ENCODE measurements at places on chromosomes 11 and 22. TPM values are rescaled to one million over a fixed set of nuclear protein-coding genes. Genes with fewer than 3 reads are reported as not detected.

The SCGB1C1 gene
- total RNA-seq, result not detected

The GRIA4 gene
- total RNA-seq, result not detected

The TMEM191B gene
- total RNA-seq, result 0.17 TPM

The APOBEC3H gene
- total RNA-seq, result not detected

The GDPD4 gene
- 0.53 TPM for total RNA-seq

The KLHL35 gene
- not detected for total RNA-seq

The ISX gene
- total RNA-seq, result not detected

The MUC6 gene
- 0.50 TPM for total RNA-seq

The MS4A15 gene
- not detected for total RNA-seq

The MAPK8IP2 gene
- 0.18 TPM for total RNA-seq

The FXYD2 gene
- total RNA-seq, result 12.1 TPM

The RIBC2 gene
- total RNA-seq, result not detected

The FGF19 gene
- total RNA-seq, result 0.18 TPM

DNA sequence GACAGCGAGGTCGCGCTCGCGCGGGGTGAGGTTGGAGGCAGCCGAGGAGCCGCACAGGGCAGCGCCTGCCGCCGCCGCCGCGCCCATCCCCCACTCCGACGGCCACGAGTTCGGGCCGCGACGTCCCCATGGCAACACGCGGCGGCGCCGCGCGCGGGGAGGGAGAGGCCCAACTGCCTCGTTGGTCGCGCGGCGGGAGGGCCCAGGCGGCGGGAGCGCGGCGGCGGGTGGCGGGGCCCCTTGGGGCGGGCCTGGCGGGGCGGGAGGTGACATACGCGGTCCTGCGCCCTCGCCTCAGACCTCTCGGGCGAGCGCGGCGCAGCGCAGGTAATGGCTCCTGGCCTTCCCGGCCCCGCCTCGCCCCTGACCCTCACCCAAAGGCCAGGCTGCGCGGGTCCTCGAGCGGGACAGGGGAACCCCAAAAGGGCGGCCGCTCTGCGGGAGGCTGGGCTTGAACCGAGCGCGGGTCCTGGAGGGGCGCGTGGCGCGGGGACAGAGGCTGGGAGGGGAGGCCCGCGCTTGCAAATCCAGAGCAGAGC lies at the start of gene DEUP1:
Gene DEUP1 (plus strand): TSS at position 297 of the 539 bp plus-strand sequence. CDS start 1,518 bp downstream, outside the sequence.
- no peak within 1 kb of the TSS for H3K27ac ChIP-seq
- no peaks in the 10 kb centered on the region for H3K27me3 ChIP-seq
- H3K4me3 ChIP-seq, result peak within 1 kb of the TSS; percentile 17
- peaks cover 5% of the 10 kb centered on the region for H3K4me1 ChIP-seq

- H3K27me3 ChIP-seq, result no peaks in the 10 kb centered on the region
- no peak for DNase-seq
- peaks cover 23% of the 10 kb centered on the region for H3K4me1 ChIP-seq
- peak overlapping the region; percentile 51 for H3K27ac ChIP-seq
These were observed 12.0 kb downstream of the TBC1D22A start for GRCh38 chr22:46774253-46774979.

- no peaks in the 10 kb centered on the region for H3K4me1 ChIP-seq
- DNase-seq, result peak; percentile 79
- no peaks in the 10 kb centered on the region for H3K36me3 ChIP-seq
- H3K4me3 ChIP-seq, result no peak overlapping the region
- no peaks in the 10 kb centered on the region for H3K27me3 ChIP-seq
- no peak overlapping the region for H3K27ac ChIP-seq
These were observed 77.9 kb upstream of the TOP3B start for GRCh38 chr22:22060200-22061084.

DNA sequence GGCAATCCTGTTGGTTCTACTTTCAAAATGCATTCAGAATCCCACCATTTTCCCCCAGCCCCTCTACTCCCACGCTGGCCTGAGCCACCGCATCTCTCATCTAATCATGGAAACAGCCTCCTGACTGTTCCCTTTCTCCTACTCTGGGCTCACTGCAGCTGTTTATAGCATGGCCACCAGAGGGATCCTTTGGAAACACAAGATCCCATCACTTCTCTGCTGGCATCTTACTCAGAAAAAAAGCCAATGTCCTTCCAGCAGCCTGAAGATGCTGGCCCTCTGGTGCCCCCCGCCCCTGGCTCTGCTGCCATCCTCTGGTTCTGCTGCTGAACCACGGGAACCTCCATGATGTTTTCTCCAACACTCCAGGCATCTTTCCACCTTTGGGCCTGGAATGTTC lies 11.1 kb downstream of the MS4A8 start:
- H3K4me3 ChIP-seq, result no peak overlapping the region
- DNase-seq, result no peak
- H3K36me3 ChIP-seq, result no peaks in the 10 kb centered on the region
- H3K4me1 ChIP-seq, result no peaks in the 10 kb centered on the region
- H3K27ac ChIP-seq, result no peak overlapping the region

GRCh38 chr11:93652679-93653078 lies 8.8 kb upstream of the CEP295 start:
- H3K36me3 ChIP-seq, result no peaks in the 10 kb centered on the region
- no peak overlapping the region for H3K4me3 ChIP-seq
- no peaks in the 10 kb centered on the region for H3K27me3 ChIP-seq
- DNase-seq, result no peak

- H3K36me3 ChIP-seq, result no peaks in the 10 kb centered on the region
- no peak overlapping the region for H3K27ac ChIP-seq
- H3K27me3 ChIP-seq, result no peaks in the 10 kb centered on the region
- no peak overlapping the region for H3K4me3 ChIP-seq
- DNase-seq, result no peak
- no peaks in the 10 kb centered on the region for H3K4me1 ChIP-seq
These were observed 61.4 kb upstream of the BMAL1 start for GRCh38 chr11:13216019-13216710.

- H3K4me3 ChIP-seq, result no peak overlapping the region
- H3K4me1 ChIP-seq, result no peaks in the 10 kb centered on the region
- DNase-seq, result no peak
- no peaks in the 10 kb centered on the region for H3K27me3 ChIP-seq
- H3K27ac ChIP-seq, result no peak overlapping the region
These were observed 65.3 kb downstream of the ARL14EP start for GRCh38 chr11:30387891-30388861.

- no peak for DNase-seq
- no peaks in the 10 kb centered on the region for H3K27me3 ChIP-seq
- no peak overlapping the region for H3K27ac ChIP-seq
These were observed 6.7 kb downstream of the TAF1D start for GRCh38 chr11:93734427-93735222.

DNA sequence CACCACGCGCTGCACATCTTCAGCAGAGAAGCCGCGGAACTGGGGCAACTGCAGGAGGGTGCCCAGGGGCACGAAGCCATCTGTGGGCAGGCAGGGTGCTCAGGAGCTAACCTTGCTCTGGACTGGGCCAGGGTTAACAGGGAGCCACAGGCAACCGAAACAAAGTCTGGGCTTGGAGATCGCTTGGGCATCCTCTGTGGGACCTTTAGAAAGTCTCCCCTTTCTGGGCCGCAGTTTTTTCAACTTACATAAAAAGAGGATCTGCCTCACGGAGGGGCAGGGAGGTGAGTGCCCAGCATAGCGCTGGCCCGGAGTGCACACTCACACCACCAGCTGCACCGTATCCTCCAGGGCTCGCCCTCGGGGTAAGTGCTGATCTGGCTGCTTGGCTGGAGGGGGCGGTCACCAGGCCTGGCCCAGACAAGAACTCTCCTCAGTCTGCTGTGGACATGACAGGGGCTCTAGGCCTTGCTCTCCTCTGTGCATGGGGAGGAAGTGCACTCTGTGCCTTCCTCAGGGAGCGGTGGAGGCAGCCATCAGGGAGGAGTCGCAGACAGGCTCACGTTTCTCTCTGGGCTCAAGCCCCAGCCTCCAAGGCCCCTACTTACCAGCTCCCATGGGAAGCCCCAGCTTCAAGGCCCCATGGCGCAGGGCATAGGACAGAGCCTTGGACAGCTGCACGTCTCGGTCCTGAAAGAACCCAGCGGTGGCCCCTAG lies 937 bp downstream of the TRPT1 start:
- DNase-seq, result no peak
- no peaks in the 10 kb centered on the region for H3K27me3 ChIP-seq
- H3K4me3 ChIP-seq, result peak overlapping the region; percentile 95
- peak overlapping the region; percentile 94 for H3K27ac ChIP-seq
- H3K36me3 ChIP-seq, result peaks cover 23% of the 10 kb centered on the region

- DNase-seq, result no peak
- no peak overlapping the region for H3K4me3 ChIP-seq
- H3K4me1 ChIP-seq, result no peaks in the 10 kb centered on the region
- no peak overlapping the region for H3K27ac ChIP-seq
- no peaks in the 10 kb centered on the region for H3K36me3 ChIP-seq
- no peaks in the 10 kb centered on the region for H3K27me3 ChIP-seq
These were observed 4.8 kb downstream of the VPS26B start for GRCh38 chr11:134229126-134229790.

DNA sequence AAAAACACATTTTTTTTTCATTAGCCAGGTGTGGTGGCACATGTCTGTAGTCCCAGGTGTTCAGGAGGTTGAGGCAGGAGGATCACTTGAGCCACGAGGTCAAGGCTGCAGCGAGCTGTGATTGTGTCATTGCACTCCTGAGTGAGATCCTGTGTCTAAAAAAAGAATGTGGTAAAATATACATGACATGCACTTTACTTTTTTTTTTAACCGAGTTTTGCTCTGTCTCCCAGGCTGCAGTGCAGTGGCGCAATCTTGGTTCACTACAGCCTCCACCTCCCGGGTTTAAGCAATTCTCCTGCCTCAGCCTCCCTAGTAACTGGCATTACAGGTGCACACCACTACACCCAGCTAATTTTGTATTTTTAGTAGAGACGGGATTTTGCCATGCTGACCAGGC lies 22.5 kb upstream of the CLDN5 start:
- DNase-seq, result no peak
- H3K27me3 ChIP-seq, result no peaks in the 10 kb centered on the region
- no peak overlapping the region for H3K27ac ChIP-seq
- H3K36me3 ChIP-seq, result no peaks in the 10 kb centered on the region
- no peaks in the 10 kb centered on the region for H3K4me1 ChIP-seq

- H3K4me1 ChIP-seq, result no peaks in the 10 kb centered on the region
- DNase-seq, result no peak
- H3K4me3 ChIP-seq, result no peak overlapping the region
- no peaks in the 10 kb centered on the region for H3K27me3 ChIP-seq
- no peaks in the 10 kb centered on the region for H3K36me3 ChIP-seq
These were observed 878.1 kb downstream of the BRD1 start for GRCh38 chr22:48949375-48950149.

DNA sequence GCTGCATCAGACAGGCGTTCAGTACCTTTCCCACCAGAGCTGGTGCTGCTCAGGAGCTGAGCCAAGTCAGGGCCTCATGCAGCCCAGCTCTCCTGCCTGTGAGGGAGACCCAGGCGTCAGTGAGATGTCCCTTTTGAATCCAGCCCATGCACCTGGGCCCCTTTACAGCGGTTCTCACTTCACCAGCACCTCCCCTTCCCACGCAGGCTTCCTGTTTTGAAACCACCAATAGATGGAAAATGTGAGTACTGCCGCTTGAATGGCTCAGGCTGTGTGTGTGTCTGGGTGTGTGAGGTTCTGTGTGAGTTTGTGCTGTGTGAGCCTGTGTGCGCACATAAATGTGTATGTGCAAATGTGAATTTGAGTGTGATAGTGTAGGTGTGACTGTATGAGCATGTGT lies 88.4 kb downstream of the UBASH3B start:
- H3K27me3 ChIP-seq, result no peaks in the 10 kb centered on the region
- H3K36me3 ChIP-seq, result no peaks in the 10 kb centered on the region
- no peak for DNase-seq
- H3K4me3 ChIP-seq, result no peak overlapping the region
- H3K27ac ChIP-seq, result no peak overlapping the region
- H3K4me1 ChIP-seq, result no peaks in the 10 kb centered on the region

GRCh38 chr11:11155962-11156815 lies 196.9 kb downstream of the CSNK2A3 start:
- H3K36me3 ChIP-seq, result no peaks in the 10 kb centered on the region
- H3K4me1 ChIP-seq, result no peaks in the 10 kb centered on the region
- no peaks in the 10 kb centered on the region for H3K27me3 ChIP-seq

GRCh38 chr11:103055221-103055890 lies 36.6 kb downstream of the DCUN1D5 start:
- H3K36me3 ChIP-seq, result peaks cover 6% of the 10 kb centered on the region
- H3K4me3 ChIP-seq, result no peak overlapping the region
- H3K4me1 ChIP-seq, result no peaks in the 10 kb centered on the region
- no peak overlapping the region for H3K27ac ChIP-seq

DNA sequence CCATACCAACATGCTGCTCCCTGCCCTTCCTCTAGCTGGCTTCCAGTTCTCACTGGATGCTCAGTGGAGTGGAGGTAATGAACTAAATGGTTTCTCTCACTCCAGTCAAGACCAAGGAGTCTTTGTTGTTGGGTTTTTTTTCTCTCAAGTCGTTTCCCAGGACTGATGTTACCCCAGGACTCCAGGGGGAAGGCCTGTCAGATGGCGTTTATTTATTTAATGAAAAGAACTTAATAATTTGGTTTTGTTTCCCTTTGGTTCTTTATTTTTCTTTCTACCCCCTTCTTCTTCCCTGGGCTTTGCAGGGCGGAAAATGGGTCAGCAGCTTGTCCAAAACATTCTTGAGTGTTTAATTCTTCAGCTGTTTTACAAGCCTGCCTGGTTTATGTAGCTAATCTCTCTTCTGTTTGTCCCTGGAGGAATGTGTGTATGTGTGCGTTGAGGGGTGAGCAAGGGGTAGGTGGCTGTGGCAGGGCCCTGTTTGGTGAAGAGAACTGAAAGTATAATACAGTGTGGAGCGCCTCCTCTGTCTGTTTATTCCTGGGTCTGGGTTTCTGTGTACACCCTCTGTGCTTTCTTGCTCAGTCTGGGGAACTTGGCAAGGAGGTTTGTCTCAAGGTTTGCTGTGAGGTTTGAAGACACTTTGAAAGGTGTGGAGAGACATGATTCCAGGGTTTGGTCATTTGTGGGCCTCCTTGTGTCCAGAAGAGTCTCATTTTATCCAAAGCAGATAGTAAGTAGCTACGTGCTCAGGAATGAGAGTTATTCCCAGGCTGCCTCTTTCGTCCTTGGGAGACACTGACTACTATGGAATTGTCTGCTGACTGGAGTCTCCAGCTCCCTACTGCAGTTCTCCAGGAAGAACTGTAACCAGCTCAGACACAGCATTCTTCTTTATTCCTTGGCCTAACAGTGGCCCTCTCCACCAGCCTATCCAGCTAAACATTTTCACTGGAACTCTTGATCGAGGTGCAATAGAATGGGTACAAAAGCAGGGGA lies 175.5 kb downstream of the ADAMTS15 start:
- DNase-seq, result no peak
- H3K27ac ChIP-seq, result no peak overlapping the region
- no peaks in the 10 kb centered on the region for H3K36me3 ChIP-seq
- H3K27me3 ChIP-seq, result no peaks in the 10 kb centered on the region
- no peak overlapping the region for H3K4me3 ChIP-seq
- H3K4me1 ChIP-seq, result no peaks in the 10 kb centered on the region

DNA sequence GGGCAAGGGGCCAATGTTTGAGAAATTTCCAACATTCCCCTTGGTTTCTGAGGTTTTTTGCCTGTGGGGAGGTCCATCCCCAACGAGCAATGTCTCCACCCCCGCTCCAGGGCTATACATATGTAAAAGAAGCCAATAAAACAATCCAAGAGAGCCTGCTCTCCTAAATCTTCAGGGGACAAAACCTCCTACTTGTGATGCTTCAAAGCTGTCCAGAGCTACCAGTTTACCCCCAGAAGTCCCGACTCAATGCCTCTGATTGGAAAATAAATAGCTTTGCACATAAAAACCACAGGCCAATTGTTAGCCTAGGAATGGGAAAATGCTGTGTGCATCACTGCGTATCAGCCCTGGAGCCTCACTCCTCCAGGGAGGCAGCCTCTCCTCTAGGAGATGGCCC lies 66.0 kb upstream of the PAX6 start:
- H3K4me3 ChIP-seq, result no peak overlapping the region
- no peak for DNase-seq
- H3K27ac ChIP-seq, result no peak overlapping the region
- H3K27me3 ChIP-seq, result no peaks in the 10 kb centered on the region
